Midbrain (tissue), 1 donor: ENCODE measurements at places on chromosomes 2 and 18.

DNA sequence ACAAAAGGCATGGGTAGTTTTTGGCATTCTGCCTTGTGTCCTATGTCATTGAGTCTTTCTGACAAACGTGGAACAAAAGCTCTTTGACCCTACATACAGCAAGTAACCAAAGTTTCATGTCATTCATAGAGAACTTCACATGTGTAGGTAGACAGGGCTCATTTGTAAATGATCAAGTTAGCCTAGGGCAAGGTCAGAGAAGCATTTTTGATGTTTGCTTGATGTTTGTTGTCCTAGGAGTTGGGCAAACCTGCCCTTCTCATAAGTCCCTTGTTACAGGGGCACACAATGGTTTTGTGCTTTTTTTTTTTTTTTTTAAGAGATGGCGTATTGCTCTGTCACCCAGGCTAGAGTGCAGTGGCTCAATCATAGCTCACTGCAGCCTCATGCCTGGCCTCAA lies 83.3 kb upstream of the FAM136A start:
- no peak for DNase-seq

- no peak for DNase-seq
These were observed 18.0 kb upstream of the ACKR3 start for GRCh38 chr2:236551471-236552211.

DNA sequence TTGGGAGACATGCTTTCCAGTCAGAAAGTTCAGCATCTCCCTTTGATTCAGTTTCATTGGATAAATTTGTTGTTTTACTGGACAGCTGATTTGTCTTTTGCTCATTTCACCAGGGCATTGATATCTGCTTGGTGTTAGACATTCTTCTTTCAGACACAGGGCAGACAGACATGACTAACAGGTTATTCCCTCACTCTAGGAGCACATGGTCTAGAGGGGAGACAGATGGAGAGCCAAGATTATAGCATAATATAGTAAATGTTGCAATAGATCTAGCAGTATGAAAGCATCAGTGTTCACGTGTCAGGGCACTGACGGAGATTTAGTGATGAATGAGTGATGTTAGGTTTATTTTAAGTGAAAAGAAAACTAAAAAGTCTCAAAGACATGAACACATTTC lies 187.0 kb upstream of the CYRIA start:
- DNase-seq, result no peak

DNA sequence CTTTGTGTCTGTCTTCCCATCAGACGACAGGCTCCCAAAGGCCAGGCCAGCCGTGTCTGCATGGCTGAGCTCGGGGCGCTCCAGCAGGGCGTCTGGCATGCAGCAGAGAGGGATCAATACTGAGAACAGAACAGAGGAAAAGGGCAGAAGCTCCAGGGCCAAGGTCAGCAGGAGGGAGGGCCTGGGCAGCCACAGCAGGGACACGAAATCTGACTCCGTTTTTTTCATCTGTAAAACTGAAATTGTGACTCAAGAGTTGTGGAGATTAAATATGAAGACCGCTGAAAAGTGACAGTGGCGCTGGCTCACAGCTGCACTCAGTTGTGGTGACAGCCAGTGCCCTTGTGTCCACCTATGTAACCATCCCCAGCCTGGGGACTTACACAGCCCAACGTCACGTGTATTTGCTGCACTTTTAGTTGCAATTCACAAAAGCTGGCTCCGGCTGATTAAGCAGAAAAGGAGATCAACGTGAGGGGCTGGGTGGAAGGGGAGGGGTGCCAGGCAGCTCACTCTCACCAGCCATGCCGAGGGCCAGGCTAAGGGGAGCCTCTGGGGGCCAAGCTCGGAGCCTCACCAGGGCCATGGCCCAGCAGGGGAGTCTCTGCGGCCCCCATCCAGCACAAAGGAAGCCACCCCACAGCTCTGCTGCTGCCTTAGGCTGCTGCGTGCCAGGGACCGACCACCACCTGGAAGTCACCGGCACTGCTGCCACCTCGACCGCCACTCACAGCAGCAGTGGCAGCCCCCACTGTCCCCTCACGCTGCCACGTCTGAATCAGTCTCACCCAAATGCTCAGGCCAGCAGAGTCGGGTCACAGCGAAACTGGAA lies 74.7 kb downstream of the EIPR1 start:
- no peak for DNase-seq

DNA sequence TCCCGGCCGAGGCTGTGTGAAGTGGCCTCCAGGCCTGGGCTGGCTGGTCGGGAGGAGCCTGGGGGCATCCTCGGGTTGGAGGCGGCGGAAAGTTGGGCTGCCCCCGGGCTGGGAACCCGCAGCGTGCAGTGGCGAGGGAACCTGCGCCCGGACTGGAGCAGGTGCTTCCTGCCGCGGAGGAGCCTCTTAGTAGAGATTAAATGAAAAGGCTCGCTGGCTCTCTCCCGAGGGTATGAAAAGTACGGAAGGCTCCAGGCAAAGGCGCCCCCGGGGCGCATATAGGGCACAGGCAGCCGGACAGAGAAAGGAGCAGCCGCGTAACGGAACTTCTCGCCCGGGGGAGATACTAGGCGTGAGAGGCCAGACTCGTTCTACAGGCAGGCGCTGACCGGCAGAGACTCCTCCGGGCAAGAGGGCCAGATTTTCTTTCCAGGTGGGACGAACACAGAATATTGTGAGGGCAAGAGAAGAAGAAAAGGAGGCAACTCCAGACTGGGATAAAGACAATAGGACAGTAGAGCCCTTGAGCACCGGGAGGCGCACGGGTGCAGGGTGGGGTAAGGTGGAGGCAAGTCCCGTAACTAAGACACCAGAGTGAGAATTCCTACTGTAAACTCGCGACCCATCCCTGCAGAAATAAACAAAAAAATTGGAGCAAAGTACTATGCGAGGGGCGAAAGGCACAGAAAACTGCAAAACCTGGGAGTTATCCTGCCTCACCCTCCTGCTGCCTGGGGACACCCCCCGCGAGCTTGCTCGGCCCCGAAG lies 816 bp downstream of the CDH2 start:
- peak; percentile 56 for DNase-seq

DNA sequence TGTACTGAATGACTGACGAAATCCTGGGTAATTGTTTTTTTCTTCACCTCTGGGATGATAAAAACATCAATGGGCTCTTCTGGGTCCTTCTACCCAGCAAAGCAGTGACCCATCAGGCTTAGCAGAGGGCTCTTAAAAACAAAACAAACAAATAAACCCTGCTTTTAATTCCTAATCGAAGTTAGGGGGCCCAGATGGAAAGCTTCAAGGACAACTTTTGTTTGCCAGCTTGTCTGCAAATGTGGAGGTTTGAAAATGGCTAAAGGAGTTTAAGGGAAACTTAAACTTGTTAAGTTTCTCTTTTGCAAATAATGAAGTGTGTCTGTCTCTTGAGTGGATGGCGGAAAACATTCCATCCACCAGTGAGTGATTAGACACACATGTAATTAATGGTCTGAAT lies 327.2 kb downstream of the SATB2 start:
- no peak for DNase-seq

GRCh38 chr18:23936381-23936958 lies 78.1 kb upstream of the TTC39C start:
- no peak for DNase-seq

- DNase-seq, result no peak
These were observed 269.3 kb upstream of the SIX2 start for GRCh38 chr2:45278365-45279078.

GRCh38 chr2:183389546-183390080 lies 265.4 kb downstream of the NUP35 start:
- DNase-seq, result no peak

GRCh38 chr2:8285081-8285480 lies 396.8 kb upstream of the ID2 start:
- no peak for DNase-seq

GRCh38 chr2:226011716-226012450 lies 612.4 kb downstream of the NYAP2 start:
- no peak for DNase-seq
